ENCODE measurements at places on chromosomes 7 and 10. TPM values are rescaled to one million over a fixed set of nuclear protein-coding genes. Genes with fewer than 3 reads are reported as not detected.

GRCh38 chr7:24793982-24794648 lies 36.9 kb upstream of the GSDME start:
- DNase-seq, result no peak

DNA sequence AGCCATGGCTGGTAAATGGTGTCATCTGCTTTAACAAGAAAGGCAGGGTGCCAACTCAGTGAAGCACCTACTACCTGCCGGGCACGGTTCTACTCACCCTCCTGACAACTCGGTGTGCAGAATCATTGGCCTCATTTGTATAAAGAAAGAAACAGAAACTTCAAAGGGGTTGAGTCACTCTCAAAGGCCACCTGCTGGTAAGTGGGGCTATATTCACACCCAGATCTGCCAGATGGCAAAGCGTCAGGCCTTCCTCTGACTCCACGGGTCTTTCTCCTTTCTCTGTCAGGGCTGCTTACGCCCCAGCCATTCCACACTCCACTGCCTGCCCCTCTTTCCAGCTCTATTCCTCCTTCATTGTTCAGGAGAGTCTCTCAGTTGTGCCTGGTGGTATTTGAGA lies 309.2 kb downstream of the GFRA1 start:
- no peak for DNase-seq

DNA sequence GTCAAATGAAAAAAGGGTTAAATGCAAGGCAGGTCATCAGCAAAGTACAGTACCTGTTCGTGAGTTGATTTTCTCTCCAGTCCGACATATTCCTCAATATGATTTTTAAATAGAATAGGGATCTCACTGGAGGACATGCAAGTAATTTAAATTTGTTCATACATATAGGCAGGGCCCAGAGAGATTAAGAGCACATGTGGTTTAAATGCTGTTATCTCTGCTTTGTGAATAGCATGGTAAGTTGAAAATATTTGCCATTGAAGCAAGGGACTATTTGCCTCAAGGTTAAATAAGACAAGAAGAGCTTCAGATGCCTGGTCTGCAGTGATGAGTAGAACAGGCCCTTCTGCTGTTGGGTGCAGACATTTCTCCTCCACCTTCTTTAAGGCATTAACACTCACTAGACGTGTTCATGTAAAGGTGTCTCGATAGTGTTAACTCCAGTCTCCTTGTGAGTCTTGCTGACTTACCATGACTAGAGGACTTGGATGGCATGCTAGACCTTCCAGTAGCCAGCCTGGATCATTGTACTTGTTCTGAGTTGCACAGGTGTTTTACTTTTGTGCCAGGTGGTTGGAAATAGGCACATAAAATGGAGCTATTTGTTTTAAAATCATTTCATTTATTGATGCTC lies 15.6 kb upstream of the AKR1C3 start:
- DNase-seq, result no peak

GRCh38 chr7:105664816-105665525 lies 83.7 kb upstream of the EFCAB10 start:
- no peak for DNase-seq

DNA sequence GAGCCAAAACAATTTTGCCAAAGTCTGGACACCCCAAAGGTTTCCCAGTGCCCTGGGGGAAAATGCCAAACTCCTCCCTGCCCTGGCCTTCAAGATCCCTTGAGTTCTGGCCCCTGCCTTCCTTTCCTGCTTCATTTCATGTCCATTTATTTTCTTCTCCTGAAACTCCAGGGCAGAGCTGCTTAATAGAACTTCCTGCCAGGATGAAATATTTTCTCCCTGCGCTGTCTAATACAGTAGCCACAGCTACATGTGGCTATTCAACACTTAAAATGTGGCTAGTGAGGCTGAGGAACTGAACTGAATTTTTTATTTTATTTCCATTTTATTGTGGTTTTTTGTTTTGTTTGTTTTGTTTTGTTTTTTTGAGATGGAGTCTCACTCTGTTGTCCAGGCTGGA lies 49.6 kb downstream of the COL13A1 start:
- no peak for DNase-seq

- peak; percentile 73 for DNase-seq
Observed at GRCh38 chr10:124032971-124033886, 60.2 kb downstream of the CHST15 start.

GRCh38 chr10:69573056-69573806 lies at the start of gene NEUROG3:
Gene NEUROG3 (minus strand): TSS chr10:69573422. CDS start chr10:69573043, 379 bp downstream.
- no peak for DNase-seq

GRCh38 chr7:37476428-37476827 lies 27.8 kb upstream of the ELMO1 start:
- no peak for DNase-seq

- no peak for DNase-seq
Observed at GRCh38 chr10:110546499-110547110, 20.9 kb upstream of the SMC3 start.

GRCh38 chr10:63766745-63767137 lies 245.5 kb downstream of the REEP3 start:
- peak; percentile 39 for DNase-seq

GRCh38 chr10:133178357-133179127 lies 18.5 kb downstream of the KNDC1 start:
- DNase-seq, result no peak

- DNase-seq, result no peak
Observed at GRCh38 chr10:14114791-14115190, 215.9 kb downstream of the FRMD4A start.

GRCh38 chr10:57884965-57885617 lies 382.6 kb downstream of the IPMK start:
- no peak for DNase-seq

DNA sequence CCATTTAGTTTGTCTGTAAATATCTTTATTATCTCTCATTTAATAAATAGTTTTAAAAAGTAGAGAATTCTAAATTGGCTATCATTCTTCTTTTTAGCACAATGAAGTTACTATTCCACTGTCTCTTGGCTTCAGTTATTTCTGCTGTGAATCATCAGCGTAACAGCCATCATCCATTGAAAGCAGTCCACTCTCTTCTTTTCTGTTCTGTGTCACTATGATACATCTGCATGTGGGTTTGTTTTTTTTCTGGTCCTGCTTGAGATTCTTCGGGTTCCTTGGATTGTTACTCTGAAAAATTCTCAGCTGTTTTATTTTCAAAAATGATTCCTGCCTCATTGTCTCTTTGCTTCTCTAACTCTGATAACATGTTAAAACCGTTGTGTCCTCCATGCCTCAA lies 52.5 kb downstream of the CSGALNACT2 start:
- no peak for DNase-seq

- no peak for DNase-seq
Observed at GRCh38 chr10:101895781-101896180, 52.2 kb upstream of the KCNIP2 start.

- peak; percentile 75 for DNase-seq
Observed at GRCh38 chr7:151248346-151249033, at the start of gene SMARCD3. Gene SMARCD3 (minus strand): TSS chr7:151248694. CDS start chr7:151248562, 132 bp downstream.

DNA sequence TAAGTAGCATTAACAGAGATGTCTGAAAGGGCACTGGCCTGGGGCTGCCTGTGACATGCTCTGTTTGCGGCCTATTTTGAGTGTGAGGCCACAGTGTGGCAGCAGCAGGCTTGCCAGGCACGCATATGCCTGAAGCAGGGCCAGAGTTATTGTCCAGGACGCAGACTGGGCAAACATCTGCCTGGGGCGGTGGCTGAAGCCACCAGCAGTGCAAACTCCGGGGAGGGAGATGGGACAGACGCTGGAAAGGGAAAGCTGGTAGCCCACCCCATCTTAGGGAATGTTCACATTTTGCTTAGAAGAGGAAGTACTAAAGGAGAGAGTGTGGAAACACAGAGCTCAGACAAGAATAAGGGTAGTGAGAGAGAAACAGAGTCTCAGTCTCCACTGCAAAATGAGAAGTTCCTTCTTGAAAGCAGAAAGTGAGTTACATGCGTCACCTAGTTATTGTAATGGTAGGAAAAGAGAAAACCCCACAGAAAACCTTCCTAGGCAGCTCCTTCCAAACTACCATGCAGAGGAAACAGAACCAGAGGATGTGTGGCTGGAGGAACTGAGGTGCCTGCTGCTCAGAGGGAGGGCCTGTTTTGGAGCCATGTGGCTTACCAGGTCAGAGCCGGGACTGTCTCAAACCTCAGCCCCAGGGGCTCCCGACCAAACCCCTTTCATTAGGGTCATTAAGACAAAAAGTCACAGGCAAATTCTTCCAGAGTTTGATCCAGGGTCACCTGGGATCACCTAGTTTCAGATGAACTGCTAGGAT lies 14.5 kb downstream of the AKR1B1 start:
- DNase-seq, result no peak

DNA sequence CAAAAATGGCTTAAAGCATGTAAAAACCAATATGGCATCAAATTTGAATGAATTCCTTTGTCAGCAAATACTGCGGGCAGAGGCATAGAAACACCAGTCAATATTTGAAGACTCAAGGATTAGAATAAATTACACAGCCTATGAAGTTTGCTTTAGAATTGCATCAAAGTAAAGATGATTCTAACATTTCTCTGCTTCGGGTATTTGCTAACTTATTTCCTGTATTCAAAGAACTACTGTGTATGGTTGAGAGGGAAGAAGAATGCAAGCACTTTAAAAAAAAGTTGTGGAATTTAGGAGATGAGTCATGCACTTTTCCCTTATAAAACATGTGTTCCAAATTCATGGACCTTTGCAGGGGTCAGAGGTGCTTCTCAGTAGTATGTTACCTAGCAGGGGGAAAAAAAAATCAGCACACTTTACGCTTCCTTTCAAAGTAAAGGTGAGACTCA lies 90.1 kb downstream of the PIP4K2A start:
- DNase-seq, result no peak

- DNase-seq, result no peak
Observed at GRCh38 chr7:136870866-136871487, 2.5 kb downstream of the CHRM2 start.

DNA sequence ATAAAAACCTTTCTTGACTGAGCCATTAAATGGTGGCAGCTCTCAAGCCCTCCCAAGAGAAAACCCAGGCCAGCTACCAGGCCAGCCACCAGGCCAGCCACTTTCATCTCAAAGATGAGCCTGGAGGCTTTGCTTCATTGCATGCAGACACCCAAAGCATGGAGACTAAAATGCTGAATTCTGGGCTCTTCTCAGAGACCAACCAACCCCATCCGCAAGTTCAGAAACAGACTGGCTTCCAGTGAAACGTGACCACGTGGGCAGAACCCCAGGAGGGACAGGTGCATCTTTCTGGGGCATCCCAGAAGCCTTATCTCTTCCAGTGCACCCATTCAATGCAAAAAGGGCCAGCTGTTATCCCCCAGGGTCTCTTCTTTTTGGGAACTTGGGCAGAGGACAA lies 20.9 kb downstream of the CHST15 start:
- no peak for DNase-seq

- no peak for DNase-seq
Observed at GRCh38 chr7:98284335-98285036, 3.0 kb downstream of the BRI3 start.

DNA sequence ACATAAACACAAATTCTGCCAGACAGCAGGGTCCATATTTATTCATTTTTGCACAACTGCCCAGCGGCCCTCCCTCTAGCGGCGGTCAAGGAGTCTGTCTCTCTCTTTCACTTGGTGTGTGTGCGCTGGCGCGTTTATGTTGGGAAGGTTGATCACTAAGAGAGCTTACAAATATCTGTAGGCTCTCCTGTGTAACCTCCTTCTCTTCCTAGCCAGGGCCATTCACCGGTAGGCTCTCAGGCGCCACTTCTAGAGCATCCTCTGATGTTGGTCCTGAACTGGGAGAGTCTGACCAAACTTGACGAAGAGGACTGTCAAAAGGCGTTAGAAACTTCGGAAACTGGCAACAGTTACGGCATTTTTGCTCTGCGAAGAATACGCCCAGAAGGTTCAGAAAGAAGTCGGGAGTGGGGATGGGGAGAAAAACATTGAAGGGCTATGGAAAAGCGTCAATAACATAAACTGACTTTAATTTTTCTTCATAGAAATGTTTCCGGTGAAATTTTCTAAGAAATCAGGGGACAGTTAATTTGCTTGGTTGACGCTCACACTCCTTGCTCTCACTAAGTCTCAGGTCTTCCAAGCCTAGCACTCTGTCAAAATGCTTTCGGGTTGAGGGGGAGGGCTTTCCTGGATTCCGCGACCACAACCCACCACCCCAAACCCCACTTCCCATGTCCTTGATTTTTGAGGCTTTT lies 731.1 kb downstream of the ZWINT start:
- DNase-seq, result peak; percentile 70

DNA sequence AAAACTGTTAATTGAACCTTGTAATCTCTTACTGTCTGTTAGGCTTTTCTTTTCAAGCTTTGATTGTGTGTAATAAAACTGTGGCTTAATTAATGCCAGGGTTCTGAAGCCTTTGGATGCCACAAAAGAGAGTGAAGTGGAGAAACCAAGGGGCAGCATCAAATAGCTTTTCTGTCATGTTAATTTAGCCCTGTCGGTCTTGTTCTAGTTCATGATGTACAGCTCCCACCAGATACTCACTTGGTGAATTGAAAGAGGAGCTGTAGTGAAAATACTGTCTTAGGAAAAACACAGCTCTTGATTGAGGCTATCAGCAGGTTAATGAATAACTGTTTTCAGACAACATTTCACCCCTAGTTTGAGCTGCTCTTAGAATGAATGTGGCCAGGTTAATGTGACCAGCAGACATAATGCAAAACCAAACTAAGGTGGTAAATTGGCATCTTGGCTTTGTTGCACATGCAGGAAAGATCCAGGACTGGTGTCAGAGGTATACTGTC lies 94.2 kb downstream of the POLL start:
- DNase-seq, result no peak

DNA sequence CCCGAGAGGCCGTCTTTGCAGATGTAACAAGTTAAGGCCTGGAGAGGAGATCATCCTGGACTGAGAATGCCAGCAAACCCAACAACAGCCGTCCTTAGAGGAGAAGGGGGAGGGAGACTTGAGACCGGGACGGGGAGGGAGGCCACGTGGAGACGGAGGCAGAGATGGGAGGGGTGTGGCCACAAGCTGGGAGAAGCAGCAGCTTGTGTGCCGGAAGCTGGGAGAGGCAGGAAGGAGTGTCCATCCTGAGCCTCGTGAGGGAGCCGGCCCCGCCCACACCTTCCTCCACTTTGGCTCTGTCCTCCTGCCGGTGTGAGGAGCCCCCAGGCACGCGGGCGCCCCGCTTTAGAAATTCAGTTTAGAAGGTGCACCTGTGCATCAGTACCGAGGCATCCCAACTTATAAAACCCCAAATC lies 95.7 kb downstream of the DNAJB6 start:
- peak; percentile 36 for DNase-seq

DNA sequence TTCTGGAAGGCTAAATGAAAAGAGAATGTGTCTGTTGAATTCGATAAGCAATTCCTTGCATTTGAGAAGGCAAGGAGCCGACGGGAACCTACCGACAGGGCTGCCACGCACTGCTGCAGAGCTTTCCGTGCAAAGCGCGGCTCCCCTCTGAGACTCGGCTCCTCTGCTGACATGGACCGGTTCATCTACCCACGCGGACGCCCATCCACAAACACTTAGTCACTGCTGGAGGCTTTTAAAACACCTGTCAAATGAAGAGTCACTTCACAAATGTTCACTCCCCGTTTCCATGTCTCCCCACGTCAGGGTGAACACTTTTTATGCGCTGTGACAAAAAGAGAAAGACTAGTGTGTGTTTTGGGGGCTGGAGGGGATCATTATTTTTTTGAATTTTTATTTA lies 32.0 kb downstream of the AMZ1 start:
- no peak for DNase-seq

SLC16A9 gene
- 43.4 TPM for polyA plus RNA-seq

PAPOLB gene
- 0.18 TPM for polyA plus RNA-seq

TRIM50 gene
- 0.32 TPM for polyA plus RNA-seq

HOXA7 gene
- 22.7 TPM for polyA plus RNA-seq

CDHR3 gene
- polyA plus RNA-seq, result 15.8 TPM

Measured in left kidney (tissue), 8 donors.